Right atrium auricular region (tissue), 2 donors: ENCODE measurements at places on chromosomes 3 and 15. TPM values are rescaled to one million over a fixed set of nuclear protein-coding genes. Genes with fewer than 3 reads are reported as not detected.

GRCh38 chr3:24678421-24678865 lies 183.8 kb upstream of the THRB start:
- no peak for DNase-seq

HRG gene
- not detected for total RNA-seq

ITPKA gene
- total RNA-seq = 0.90 TPM

DNA sequence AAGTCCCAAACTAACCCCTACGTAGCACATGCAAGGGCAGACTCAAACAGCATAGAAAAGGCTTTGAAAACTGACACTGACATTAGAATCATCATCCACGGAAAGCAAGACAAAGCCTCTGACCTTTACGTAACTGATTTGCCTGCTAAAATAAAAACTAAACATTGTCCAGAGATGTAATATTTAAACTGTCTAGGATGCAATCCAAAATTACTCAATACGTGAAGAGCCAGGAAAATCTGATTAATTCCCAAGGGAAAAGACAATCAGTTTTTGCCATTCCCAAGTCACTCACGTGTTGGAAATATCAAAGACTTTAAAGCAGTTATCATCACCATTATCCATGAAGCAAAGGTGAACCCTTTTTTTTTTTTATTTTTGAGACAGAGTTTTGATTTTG lies 13.3 kb upstream of the IQCF1 start:
- DNase-seq = no peak

DNA sequence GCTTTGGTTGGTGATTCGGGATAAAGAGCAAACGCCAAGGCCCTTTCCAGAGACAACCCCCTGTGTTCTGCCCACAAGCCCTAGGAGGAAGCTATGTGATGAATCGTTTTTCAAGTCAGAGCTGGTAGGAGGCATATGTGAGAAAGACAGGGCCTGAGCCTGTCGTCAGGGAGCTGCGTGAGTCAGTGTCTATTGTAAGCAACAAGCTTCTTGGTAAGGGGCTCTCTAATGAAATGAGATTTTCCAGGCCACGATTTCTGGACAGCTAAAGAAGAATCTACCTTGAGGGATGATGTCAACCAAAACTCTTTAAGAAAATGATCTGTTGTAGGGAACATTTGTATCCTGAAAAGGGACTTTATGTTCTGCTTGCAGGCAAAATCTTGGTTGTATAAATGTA lies 318.9 kb upstream of the IL12A start:
- no peak for DNase-seq

DNA sequence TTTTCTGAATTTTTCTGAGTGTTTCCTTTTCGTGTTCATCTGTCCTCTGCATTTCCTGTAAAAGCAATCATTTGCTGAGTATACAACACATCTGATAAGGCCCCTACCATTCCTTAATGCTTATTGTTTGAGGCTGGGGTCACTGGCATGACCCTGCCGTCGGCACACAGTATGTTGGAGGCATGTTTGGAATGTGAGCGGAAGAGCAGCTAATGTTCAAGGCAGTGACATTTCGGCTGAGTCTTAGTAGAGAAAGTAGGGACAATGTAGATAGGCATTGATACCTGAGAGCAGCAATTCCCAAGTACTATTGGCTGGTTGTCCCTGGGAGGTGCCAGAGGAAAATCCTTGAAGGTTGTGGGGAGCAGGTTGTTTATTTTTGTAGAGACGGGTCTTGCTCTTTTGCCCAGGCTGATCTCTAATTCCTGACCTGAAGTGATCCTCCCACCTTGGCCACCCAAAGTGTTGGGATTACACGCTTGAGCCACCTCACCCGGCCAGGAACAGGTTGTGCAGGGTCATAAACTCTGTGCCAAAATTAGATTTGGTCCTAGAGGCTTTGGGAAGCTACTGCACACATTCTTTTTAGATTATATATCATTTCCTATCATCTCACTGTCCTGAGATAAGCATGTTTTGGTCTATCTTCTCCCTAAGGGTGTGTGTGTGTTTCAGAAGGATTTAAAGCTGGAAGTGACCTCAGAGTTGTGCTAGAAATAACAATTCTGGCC lies 13.5 kb downstream of the PTPN23 start:
- DNase-seq = no peak

GRCh38 chr3:18987070-18987469 lies 161.2 kb upstream of the KCNH8 start:
- no peak for DNase-seq

DNA sequence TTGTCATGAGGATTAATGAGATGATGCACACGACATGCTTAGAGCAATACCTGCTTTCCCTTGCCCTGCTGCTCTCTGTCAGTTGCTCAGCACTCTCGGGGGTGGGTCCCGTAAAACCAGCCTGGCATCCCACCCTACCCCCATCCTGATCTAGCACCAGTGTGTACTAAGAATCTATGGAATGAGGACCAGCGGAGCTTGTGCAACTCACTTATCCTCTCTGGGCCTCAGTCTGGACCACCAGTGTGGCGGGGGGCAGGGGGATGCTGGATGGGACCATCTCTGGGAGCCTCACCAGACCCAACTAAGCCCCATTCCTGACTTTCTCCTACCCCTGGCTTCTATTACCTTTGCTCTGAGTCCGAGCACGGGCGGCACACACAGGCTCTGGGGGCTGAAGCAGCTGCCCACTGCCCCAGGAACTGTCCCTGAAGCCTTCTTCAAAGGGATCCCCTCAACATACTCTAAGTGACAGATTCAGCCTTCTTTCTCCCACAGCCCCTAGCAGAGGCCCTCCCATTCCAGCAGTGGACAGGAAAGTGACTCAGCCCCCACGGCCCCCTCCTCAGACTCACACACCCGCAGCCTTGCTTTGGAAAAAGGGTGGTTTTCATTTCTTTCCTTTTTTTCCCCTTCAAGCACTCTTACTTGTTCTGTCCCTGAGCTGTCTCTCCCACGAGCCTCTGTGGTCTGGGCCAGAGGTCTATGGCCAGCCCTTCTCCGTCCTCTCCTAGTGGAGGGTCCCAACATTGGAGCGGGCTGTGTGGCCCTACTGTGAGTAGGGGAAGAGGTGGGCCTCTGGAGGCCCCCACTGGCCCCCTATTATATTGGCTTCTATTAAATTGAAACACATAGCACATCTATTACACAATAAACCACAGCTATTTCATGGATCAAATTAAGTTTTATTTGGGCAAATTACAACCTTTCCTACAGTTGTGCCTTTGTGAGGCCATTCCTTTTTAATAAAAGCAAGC lies 100.3 kb downstream of the SMAD6 start:
- DNase-seq = no peak

DNA sequence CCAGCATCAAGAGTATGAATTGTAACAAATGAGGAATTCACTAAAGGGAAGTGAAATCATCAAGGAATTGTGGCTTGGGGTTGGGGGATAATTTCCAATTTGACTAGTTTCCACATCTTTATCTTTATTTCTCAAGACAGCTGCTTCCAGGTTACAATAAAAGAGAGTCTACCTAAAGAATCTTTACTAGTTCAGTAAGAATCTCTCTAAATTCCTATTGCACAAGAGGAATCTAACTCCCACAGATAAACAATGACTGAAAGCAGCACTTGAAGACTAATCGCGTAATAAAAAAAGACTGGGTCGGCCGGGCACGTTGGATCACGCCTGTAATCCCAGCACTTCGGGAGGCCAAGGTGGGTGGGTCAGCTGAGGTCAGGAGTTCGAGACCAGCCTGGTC lies 194.4 kb downstream of the KBTBD8 start:
- DNase-seq = no peak

DNA sequence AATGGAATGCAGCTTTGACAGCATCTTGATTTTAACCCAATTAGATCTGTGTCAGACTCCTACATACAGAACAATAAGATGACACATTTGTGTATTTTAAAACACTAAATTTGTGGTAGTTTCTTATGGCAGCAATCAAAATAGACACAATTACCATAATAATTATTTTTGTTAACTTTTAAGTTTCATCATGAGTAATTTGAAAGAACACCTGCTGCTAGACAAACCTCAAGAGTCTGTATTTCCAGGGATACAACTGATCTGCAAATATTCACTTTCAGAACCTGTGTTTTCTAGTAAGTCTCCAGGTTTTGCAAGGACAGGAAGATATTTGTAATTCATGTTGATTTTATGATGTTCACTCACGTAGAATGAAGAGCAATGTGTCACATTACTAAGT lies 736.8 kb downstream of the DIPK2A start:
- no peak for DNase-seq

- DNase-seq = peak; percentile 55
Observed at GRCh38 chr3:43079536-43080332, 26.1 kb downstream of the POMGNT2 start.

DNA sequence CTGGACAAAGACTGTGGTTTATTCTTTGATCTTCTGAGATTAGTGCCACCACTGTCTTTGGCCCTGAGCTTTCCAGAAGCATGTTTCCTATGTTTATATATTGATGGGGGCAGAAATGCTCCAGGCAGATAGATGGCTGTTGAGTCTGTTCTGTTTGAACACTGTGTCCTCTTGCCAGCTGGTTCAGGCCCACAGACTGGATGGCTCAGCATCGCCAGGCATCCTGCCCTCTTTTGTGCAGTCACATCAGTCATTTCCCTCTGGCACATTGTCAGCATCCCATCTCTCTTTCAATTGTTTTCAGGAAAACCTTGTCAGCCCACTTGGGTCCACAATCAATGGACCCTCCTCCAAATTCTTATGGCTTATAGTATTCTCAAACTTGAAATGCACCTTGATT lies 141.2 kb downstream of the NEK11 start:
- no peak for DNase-seq
